ENCODE measurements at places on chromosomes 11 and 22.

DNA sequence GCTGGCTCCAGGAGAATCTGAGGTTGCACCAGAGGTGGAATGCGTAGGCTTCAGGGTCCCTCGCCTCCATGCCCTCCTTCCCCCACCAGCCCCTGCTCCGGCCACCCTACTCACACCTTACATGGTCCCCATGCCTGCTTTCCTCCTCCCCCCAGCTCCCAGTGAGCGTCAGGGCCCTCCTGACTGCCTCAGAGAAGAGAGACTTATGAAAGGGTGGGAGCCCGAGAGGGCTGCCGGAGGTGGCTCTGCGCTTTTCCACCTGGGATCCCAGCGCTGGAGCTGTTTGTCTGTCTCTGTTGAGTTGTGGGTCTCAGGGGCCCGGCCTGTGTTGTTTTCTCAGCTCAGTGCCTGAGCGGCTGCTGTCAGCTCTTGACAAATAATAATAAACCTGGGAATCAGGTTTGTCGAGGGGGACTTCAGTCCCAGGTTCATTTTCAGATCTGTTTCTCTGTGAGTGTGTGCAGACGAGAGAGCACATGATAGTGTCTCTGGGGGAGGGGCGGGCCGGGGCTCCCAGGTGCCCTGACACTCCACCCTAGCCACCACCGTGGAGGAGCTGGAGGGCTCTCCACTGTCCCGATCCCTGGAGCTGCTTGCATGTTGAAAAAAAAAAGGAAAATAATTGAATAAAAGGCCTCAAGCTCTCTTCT is 153.7 kb downstream of the FEZ1 start:
- DNase-seq, result no peak

GRCh38 chr22:43147821-43148220 is 3.5 kb upstream of the TSPO start:
- DNase-seq, result no peak

DNA sequence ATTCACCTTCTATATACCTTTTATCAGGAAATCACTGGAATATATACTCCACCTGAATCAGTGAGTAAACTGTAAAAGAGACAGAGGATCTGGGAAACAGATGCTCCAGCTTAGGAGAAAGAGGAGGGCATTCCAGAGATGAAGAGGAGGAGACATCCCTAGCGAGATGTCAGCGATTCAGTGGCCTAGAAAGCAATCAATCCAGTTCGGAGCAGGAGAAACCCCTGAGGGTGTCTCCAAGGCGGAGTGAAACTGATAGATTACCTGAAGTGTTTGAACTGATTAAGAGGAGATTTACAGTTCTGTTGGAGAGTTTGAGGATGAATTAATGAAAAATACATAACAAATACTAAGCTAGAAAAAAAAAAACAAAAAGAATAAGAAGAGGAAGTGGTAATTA is 24.5 kb upstream of the TNRC6B start:
- no peak for DNase-seq

- DNase-seq, result no peak
These were observed 108.4 kb downstream of the GALNT18 start for GRCh38 chr11:11513422-11513821.

DNA sequence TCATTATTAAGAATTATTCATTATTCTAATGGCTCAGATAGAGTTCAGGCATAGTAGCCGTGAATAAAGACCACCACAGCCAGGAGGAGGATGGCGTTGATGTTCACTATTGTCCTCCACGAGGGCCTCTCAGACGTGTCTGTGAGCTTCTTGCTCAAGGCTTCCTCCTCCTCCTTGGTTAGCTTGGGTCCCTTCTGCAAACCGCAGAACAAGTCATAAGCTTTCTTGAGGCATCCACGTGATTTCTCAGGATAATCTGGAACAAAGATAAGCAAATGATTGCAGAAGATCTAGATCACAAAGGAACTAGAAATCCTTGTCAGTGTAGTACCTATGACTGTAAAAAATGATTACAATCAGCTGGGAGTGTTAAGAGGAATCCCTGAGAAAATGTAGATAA is 13.6 kb upstream of the RFPL2 start:
- DNase-seq, result no peak

DNA sequence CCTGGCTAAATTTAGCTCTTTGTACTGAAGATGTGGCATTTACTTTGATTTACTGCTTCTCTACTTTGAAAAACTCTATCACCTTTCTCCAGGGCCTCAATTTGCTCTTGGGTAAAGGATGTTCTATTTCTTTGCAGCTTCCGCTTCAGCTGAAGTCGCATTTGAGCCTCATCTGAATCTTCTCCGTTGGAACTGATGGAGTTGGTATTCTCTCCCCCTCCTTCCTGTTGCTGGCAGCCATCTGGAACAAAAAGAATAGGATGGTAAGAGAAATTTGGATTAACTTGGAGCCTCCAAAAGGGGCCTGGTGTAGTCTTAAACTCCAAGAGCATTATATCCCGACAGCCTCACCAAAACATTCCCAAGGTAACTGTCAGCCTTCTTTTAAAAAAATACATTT is 16.6 kb downstream of the PAX6 start:
- no peak for DNase-seq

DNA sequence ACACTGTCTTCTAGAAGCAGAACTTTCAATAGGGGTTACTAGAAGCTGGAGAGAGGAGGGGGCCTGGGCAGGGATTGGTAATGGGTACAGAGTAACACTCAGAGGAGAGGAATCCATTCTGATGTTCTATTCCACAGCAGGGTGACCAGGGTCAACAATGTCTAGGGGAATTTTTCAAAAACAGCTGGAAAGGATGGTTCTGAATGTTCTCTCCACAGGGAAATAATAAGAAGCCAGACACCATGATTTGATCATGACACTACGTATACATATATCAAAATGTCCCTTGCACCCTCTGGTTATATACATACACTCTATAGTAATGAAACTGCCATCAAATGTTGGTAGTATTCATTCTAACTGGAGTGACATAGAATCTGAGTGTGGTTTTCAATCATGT is 111.2 kb upstream of the TOP3B start:
- DNase-seq, result no peak

DNA sequence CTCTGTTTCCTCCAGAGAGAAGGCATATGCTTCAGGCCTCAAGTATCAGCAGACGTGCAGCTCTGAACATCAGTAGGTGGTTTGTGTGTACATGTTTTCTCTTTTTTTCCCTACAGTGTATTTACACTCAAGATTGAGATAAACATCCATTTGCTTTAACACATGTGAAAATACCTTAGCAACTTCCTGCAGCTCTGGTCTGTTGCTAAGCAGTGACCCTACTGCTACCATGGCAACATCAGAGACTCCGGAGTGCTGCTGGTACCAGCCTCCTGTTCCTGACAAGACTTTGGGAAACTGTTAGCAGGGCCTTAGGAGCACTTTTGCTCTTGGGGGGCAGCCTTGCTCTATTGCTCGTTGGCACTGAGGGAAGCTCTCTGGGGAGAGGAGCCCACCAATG is 221.2 kb upstream of the PLET1 start:
- DNase-seq, result no peak

DNA sequence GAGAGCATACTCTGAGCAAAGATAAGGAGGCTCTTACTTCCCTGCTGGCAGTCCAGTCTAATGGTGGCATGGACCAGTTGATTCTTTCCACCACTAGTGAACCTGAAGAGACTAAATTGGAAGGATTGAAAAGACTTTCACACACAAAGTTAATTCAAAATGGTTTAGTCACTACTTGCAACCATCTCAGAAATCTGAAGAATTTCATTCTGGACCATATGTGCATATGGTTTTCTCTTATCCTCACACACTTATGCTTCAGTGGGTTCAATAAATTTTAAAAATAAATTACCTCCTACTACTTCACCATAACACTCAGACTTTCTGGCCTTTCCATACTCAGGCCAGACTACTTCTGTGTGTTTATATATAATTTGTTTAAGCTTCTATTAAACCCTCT is 44.7 kb downstream of the CADM1 start:
- no peak for DNase-seq

DNA sequence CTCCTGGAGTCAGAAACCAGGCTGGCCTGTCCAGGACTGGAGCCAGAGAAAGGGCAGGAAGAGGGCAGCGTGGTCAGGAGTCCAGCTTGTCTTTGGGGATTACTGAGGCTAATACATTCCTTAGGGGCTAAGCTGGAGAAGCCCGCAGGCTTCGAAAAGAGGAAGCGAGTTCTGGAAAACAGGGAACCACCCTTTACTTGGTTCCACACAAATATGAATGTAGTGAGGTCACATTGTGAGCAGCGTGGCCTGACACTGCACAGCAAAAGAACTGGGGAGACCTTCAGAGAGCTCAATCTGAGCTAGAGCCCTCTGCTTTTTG is 132.3 kb downstream of the CEP164 start:
- no peak for DNase-seq

DNA sequence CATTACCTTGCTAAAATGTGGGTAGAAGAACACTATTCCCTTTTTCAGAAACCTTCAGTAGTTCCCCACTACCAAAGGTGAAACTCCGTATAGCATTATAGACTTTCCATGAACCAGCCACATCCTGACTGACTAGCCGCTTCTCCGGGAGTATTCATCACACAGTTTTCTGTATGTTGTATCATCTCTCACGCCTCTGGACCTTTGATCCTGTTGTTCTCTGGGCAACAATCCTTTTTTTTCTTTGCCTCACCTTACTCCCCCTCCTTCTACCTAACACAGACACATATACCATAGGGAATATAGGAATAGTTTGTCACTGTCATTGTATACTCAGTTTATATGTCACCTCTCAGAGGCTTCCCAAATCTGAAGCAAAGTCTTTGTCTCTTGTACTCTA is 20.8 kb downstream of the ZC3H12C start:
- no peak for DNase-seq

GRCh38 chr11:69541001-69541285 is 59.5 kb downstream of the LINC01488 start:
- no peak for DNase-seq

GRCh38 chr22:43441751-43442150 is 29.9 kb downstream of the MPPED1 start:
- DNase-seq, result no peak

DNA sequence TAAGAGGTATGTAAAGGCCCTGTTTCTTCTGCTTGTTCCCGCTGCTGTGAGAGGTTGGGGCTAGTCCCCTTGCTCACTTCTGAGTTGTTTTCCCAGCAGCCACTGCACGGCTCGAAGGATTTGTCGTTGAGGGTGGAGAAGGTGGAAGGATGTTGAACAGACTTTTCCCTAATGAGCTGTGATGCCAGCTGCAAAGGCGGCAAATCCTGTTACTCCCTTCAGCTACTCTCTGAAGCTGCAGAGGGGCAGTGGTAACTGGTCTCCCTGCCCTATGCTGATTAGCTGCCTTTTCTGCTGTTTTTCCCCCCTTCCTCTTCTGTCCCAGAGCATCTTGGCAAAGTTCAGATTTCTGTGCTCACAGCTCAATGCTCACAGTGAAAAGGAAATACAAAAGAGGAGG is 90.4 kb upstream of the SLC25A18 start:
- DNase-seq, result no peak

GRCh38 chr22:29860006-29860766 is 22.1 kb upstream of the ASCC2 start:
- DNase-seq, result no peak

GRCh38 chr11:105582497-105582896 is 27.4 kb upstream of the GRIA4 start:
- no peak for DNase-seq

DNA sequence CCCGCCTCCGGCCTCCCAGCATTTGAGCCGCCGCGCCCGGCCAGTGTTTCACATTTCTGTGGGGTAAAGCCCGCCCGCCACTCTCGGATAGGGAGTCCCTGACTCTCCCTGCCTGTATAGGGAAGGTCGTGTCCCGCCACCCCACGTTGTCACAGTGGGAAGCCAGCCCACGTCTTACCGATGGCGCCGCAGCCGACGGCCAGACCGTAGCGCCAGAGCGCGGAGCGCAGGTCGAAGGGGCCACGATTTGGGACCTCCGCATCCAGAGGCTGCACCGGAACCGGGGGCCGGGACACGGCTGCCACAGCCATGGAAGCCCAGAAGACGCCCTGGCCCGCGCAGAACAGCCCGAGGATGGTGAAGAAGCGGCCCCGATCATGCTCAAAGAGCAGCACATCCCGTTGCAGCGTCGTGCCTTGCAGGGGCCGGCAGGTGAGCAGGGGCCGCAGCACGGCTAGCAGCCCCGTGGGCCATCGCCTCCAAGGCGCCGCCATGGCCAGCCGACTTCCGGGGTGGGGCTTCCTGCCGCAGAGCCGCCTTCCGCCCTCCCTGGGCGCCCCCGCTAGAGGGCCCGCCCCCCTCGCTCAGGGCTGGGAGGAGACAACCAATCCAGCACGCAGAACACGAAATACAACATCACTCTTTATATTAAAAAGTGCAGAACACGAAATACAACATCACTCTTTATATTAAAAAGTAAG is at the start of gene TMEM223:
TMEM223 (minus strand) TSS at position 506 of the 701 bp plus-strand sequence; CDS start at position 494, 12 bp downstream.
- peak; percentile 87 for DNase-seq

- DNase-seq, result no peak
These were observed 11.4 kb upstream of the VSTM5 start for GRCh38 chr11:93861808-93862207.

DNA sequence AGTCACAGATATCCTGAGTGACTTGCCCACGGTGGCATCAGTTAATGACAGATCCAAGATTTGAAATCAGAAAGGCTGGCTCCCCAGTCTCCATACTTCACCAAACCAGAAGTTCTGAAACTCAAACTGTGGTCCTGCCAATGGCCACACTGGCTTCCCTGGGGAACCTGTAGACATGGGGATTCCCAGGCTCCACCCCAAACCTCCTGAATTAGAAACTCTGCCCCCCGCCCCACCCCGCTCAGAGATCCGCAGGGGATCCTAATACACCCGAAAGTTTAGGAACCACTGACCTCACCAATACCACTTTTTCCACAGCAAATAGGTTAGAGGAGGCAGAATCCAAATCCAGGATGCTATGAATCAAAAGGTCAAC is 15.3 kb downstream of the RTN4RL2 start:
- no peak for DNase-seq

- no peak for DNase-seq
These were observed 26.9 kb downstream of the POU2AF3 start for GRCh38 chr11:111325259-111325658.

GRCh38 chr11:122803716-122804115 is 34.6 kb upstream of the CRTAM start:
- DNase-seq, result no peak

- peak; percentile 73 for DNase-seq
These were observed 11.0 kb downstream of the CRELD2 start for GRCh38 chr22:49929211-49929979.

- DNase-seq, result no peak
These were observed 44.1 kb downstream of the GNB1L start for GRCh38 chr22:19810381-19811201.

DNA sequence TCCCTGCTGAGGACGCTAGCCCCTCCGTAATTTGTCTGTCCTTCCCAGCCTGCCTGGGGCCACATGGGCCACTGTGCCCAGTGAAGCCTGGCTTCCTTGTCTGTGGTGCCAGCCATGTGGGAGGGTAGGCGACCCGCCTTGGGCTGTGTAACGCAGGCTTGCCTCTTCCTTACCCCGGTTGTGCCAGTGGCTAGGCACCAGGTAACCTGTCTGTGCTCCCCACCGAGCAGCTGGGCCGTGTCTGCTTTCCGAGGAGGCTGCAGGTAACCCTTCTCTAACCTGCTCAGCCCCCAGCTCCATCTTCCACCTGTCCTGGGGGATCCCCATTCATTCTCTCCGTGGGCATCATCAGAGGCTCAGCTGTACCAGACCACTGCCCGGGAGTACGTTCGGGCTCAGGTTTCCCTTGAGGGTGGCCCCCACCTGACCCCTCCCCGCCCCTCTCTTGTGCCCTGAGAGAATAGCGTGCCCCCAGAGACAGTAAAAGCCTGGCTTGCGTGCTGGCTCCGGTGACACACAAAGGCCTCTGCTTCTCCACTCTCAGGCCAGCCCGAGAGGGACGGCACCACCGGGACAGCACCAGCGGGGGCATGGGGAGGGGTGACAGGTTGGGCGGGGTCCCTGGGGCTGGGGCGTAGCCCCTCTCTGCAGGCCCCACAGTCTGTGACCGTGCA is 79.1 kb downstream of the CDKN1C start:
- peak; percentile 0 for DNase-seq
